Tibial artery (tissue), 4 donors: ENCODE measurements at places on chromosomes 1 and 21.

- DNase-seq: no peak
These were observed 66.8 kb downstream of the LUZP1 start for GRCh38 chr1:23101887-23102286.

DNA sequence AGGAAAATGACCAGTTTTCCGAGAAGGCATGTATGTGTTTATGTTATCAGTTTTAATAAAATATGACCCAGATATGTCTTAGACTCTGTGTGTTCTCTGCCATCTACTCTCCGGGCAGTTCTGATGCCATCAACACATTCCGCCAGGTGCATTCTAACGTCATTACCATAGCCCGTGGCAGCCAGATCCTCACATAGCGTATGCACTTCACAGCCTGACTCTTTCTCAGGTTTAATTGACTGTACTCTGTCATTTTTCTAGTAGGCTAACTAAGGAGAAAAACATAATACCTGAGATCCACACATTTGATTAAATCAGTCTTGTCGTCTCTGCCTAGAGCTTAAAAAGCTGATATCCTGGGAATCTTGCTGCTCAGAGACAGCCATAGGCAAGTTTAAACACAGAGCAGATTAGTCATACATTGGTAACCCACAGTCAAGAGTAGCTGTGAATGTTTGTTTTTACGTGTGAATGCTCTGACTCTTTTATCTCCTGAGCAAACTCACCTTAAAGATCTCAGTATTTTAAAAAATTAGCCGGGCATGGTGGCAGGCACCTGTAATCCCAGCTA lies 175.9 kb downstream of the GREM2 start:
- DNase-seq: no peak

DNA sequence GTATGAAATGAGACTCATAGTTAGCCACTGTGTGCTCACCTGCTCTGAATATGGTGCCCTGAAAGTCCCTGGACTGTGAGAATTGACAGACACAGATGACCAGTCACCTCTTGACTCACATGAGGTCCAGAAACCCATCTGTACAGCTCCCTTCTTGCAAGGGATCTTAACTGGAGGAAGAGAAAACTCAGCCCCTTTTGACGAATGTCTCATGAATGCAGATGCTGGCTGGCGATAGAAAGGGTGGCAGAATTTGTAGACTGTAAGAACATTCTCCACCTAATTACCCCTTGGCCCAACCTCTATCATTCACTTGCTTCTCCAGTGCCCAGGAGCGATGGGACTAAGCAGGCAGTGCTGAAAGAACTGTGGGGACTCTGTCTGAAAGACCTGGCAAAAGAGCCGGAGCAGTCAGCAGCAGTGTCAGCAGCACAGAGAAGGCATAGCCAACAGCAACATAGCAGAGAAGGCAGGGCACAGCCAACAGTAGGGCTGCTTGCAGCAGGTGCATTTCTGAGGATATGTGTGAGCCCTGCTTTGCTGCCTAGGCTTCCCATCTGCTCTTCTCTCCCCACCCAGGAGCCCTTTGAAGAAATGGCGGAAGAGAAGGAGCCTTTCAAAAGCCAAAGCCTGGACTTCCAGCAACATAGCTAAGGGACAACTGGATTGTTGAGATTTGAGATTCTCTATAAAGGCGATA lies 25.8 kb upstream of the IFNGR2 start:
- DNase-seq: peak; percentile 65

GRCh38 chr1:93616996-93617669 lies 64.5 kb downstream of the BCAR3 start:
- DNase-seq: peak; percentile 91

DNA sequence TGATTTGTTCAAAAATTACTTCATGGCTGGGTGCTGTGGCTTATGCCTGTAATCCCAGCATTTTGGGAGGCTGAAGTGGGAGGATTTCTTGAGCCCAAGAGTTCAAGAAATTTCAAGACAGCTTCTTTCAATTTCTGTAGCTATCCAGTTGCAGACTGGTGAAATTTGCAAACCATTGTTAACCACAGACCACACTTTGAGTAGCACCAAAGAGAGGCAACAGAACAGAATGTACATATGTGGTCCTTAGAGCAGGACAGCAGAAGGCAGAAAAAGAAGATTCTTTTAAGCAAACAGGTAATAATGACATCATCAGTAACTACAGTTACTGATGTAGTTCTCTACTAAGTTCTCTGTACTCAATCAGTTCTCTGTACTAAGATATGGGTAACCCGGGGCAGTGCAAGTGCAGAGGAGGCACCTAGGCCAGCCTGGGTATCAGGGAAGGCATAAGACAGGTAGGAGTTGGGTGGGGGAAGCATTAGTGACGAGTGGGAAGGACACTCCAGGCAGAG lies 5.5 kb upstream of the KLF17 start:
- DNase-seq: no peak

DNA sequence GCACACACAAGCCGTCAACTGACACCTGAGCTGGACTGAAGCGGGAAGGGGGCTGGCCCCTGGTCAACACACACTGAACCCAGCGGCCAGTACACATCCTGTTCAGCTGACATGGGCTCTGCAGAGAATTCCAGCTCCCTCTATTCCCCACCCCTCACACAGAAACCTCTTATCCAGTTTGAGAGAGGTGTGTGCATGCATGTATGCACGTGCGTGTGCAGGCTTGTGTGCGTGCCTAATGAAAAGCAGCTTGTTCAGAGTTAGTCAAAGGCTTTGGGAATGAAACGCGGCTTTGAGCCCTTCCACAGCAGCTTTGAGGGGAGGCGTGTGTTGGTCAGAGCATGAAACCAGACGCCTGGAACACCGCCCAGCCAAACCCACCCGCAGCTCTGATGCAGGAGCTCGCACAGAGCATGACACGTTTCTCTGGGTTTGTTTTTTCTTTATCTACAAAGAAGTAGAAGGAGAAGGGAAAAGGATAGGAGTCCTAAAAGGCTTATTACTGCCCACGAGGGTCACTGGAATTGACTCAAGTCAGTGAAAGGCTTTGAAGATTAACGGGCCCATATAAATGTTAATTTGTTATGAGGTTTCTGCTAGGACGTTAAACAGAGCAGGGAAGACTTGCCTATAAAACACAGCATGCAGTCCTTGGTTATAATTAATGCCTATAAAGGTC lies 184.2 kb downstream of the ETS2 start:
- no peak for DNase-seq

- DNase-seq: no peak
These were observed 58.4 kb downstream of the DISP3 start for GRCh38 chr1:11537380-11537764.

GRCh38 chr1:202145068-202145743 lies 669 bp upstream of the ARL8A start:
- DNase-seq: no peak

- DNase-seq: no peak
These were observed 302.6 kb upstream of the C1orf87 start for GRCh38 chr1:60376196-60376595.

DNA sequence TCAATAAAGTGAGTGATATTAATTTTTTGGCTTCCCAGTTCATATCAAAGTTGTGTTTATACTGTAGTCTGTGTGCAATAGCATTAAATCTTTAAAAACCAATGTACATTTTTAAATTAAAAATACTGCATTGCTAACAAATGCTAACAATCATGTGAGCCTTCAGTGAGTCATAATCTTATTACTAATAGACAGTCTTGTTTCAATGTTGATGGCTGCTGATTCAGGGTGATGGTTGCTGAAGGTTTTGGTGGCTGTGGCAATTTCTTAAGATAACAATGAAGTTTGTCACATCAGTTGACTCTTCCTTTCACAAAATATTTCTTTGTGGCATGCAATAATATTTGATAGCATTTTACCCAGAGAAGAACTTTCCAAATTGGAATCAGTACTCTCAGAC lies 109.0 kb downstream of the ZMYM4 start:
- DNase-seq: no peak

GRCh38 chr1:1381294-1381693 lies 6.3 kb upstream of the AURKAIP1 start:
- no peak for DNase-seq

DNA sequence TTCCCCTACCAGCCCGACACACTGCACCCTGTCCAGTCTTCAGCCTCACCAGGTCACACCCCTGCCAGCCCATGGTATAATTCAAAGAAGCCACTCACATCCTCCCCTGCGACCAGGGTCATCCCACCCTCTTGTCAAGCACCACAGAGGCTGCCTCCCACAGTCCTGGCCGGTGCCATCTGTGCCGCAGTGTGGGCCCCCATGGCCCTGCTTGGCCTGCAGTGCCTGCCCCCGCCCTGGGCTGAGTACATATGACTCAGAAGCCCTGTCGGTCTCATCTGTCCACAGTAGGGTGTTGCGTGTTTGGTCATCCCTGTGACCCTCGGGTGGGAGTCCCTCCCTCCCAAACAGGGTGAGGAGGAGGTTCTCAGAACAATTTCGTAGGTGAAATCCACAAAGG lies 190.8 kb upstream of the AJAP1 start:
- DNase-seq: no peak

DNA sequence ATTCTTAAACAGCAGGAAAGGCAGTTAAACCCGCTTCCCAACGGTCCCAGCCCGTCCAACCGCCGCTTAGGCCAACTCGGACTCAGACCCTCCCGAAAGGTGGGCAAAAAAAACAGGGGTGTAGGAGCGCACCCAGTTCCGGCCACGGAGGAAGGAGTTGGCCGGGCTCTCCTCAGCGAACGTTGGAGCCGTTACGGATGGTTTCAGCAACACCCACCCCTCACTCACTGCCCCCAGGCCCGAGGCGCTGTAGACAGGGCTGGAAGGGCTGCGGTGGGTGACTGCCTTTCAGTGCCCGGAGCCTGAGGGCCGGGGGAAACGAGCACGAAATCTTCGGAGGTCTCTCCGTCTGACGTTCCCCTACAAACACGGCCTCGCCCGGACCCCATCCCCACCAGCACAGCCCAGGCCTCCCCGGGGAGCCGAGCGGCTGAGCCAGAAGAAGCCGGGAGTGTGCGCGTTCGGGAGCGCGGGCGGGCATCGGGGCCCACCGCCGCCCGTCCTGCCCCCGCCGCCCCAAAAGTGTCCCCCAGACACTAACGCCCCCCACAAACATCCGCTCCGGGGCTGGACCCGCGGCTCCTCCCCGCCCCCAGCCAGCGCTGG lies 1.3 kb downstream of the KDM5B start:
- DNase-seq: peak; percentile 23

DNA sequence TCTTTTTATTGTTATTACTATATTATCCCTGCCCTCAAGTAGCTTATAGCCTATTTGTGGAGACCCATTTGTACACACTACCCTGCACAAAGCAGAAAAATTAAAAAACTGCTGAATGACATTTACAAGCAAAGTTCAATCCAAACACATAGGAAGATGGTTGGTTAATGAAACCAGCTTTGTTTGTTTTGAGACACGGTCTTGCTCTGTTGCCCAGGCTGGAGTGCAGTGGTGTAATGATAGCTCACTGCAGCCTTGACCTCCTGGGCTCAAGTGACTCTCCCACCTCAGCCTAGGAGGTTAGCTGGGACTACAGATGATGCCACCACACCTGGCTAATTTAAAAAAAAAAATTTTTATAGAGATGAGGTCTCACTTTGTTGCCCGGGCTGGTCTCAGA lies 31.6 kb downstream of the TGFB2 start:
- DNase-seq: no peak

GRCh38 chr1:110266834-110267233 lies 56.7 kb downstream of the KCNC4 start:
- DNase-seq: no peak

- DNase-seq: no peak
These were observed 93.9 kb downstream of the ATP5PO start for GRCh38 chr21:33821503-33822322.

DNA sequence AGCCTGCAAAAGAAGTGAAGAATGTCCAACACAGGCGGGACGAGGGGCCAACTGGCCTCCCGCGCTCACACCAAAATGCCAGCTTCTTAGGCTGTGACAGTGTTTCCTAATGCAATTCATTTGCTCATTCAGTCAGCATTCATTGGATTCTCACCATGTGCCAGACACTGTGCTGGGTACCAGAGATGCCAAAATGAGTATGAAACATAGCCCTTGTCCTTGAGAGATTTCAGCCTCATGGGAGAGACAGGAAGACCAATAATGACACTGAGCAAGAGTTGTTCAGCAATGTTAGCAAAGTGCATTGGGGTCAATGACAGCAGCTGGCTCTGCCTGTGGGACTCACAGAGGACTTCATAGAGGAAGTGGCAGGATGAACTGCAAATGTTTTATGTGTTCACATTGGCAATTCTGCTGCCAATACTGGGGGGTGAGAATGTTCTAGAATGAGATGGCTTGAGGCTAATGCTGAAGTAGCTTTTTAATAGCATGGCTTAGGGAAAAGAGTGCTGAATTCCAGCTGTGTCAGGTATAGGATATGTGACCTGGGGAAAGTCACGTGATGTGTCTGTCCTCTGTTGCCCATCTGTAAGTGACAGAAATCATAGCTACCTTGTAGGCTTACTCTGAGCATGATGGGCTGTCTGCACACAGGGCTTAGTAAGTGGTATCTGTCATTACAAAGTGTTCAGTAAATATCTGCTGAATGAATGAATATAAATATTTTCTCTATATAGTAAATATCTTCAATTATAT lies 58.3 kb upstream of the KIF26B start:
- no peak for DNase-seq

GRCh38 chr1:33805988-33806387 lies 57.9 kb upstream of the HMGB4 start:
- DNase-seq: no peak

GRCh38 chr21:34034369-34035014 lies 38.9 kb upstream of the MRPS6 start:
- no peak for DNase-seq

DNA sequence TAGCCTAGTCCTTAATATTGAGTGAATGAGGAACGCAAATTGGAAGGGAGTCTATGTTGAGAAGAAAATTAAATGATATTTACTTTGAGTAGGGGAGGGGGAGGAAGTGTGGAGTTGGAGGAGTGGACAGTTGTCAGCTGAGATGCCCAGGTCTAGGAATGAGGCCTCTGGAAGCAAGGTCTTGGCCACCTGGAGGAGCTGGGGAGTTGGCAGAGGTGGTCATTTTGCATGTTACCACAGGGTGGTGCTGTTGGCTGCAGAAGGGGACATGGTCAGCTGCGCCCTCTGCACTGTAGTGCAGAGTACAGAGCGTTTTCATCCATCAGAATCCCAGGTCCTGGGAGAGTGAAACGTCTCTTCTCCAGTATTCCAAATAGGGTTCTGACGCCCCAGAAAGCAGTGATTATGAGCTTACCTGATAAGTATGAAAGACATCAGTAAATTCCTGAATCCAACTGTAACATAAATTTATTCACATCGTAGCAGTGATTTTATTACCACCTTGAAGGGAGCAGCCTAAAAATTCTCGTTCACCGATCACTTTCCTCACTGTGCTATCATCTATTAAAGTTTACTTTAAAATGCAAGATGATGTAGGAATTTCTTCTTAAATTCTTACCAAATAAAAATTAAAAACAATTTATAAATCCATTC lies 13.8 kb downstream of the PARK7 start:
- DNase-seq: peak; percentile 55
